ENCODE measurements at places on chromosomes 5 and 9.

DNA sequence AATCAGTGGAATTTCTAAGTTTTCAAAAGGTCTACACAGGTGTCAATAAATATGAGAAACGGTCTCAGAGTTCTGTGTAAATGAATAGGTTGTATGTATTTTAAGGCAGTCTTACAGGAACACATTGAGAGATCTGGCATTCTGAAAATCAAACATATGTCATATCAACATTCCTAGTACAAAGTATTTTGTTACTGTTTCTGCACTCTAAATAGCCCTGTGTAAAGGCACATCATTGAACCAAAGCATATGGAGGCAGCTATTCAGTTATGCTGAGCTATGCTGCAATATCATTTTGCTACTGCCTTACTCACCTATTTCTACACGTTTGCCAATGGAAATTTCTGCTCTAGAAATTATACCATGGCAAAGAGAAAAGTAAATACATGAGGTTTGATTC is 379.1 kb downstream of the KIAA0825 start:
- DNase-seq = no peak

- no peak for DNase-seq
Measured at GRCh38 chr5:11560915-11561697, 343.1 kb downstream of the CTNND2 start.

DNA sequence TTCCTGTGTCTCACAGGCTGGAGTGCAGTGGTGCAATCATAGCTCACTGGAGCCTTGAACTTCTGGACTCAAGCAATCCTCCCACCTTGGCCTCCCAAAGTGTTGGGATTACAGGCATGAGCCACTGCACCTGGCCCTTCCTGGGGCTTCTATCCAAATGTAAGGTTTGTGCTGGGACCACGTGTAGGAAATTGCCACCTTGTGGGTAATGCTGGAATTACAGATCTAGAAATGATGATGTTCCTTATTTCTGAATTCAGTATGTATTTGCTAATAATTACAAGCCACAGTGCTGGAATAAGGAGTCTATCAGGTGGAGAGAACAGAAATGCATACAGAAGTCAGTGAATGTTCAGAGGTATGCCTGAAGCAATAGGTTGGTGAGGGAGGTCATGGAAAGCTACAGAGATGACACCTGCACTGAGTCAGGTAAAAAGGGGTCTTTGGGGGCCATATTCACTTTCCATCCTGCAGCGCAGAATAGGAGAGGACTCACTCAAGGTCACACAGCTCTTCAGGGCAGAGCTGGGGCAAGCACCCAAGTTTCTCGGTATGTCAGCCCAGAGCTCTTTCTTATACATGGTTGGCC is 8.8 kb upstream of the IGFBPL1 start:
- DNase-seq = no peak

GRCh38 chr9:97487107-97487506 is 14.4 kb upstream of the TMOD1 start:
- no peak for DNase-seq

DNA sequence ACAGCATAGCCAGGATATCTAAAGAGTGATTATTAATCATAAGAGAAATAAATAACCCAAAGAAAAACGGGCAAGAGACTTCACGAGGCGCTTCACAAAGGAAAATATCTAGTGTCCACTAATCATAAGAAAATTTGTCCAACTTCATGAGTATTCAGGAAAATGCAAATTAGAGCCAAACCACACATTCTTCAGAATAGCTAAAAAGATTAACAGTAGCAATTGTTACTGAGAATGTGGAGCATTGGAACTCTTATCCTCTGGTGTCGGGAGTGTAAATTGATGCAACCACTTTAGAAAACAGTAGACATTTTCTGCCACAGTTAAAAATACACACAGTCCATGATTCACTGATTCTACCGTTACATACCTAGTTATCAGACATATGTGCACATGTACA is 145.7 kb downstream of the CWC27 start:
- DNase-seq = no peak

DNA sequence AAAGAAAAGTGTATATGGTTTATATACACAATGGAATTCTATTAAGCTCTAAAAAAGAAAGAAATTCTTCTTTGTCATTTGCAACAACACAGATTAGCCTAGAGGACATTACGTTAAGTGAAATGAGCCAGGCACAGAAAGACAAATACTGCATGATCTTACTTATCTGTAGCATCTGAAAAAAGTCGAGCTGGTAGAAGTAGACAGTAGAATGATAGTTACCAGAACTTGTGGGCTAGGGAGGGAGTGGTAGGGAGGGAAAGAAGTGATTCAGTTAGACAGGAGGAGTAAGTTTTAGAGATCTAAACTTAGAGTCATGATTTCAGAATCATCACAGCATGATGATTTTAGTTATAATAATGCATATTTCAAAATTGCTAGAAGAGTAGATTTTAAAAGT is 184.6 kb downstream of the TLE4 start:
- DNase-seq = no peak

DNA sequence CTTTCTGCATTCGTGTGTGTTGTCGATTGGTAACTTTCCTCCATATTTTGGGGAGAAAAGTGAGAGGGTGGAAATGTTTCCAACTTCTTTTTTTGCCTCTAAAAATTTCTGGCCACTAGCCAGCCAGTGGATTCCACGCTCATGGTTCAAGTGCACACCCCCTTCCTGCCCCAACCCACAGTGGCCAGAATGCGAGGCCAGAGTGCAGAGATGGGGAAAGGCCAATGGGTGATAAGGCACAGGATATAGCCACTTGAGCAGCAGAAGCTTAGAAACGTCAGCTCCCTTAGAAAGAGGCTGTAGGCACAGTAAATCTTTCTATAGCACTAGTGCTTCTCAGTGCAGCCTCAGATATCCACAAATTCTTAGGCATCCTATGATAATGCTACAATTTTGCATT is 75.8 kb upstream of the ADRB2 start:
- DNase-seq = no peak

DNA sequence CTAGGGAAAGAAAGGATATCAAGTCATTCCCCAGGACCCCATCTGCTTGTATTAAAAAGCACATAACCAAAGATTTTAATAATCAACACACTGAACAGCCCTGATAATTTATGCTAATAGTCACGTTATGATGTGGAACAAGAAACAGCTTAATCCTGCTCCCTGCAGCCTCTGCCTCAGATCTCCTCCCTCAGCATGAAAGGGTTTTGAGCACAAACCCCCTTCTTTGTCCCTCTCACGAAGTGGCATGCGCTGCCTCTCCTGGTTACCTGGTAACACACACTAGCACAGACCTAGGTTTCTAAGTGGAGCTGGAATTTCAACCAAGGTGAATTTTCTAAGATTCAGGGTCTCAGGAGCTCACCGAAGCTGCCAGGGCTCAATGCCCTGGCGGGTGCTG is 5.1 kb downstream of the IGFBPL1 start:
- no peak for DNase-seq

DNA sequence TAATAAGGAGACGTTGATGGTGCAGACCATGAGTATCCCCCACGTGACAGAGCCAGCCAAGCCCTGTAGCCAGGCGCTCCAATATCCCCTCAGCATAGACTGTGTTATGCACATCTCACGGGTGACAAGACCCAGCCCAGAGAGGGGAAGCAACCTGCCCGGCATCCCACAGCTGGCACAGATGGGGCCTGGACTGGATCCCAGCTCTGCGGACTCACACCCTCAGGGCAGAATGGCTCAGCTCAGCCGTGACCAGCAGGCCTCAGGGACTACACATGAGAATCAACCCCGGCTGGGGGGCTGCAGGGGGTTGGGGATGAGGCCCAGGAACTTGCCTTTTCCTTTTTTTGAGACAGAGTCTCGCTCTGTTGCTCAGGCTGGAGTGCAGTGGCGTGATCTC is 11.7 kb downstream of the FIBCD1 start:
- DNase-seq = no peak

DNA sequence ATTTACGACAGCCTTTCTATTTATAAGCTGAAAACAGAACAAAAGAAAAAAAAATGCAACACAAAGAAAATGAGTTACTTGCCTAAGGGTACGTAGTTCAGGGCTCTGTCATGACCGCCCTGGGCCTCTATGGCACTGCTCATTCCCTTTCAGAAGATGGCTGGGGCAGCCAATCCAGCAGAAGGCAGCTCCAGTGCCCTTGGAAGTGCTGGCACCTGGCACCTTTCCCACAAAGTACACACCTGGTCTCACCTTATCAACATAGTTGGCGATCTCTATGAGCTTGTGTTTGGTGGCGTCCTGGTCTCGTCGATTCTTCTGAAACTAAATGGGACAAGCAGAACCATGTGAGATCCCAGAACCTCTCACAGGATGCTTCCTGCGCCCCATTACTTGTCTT is 53.2 kb downstream of the NIPAL4 start:
- no peak for DNase-seq

DNA sequence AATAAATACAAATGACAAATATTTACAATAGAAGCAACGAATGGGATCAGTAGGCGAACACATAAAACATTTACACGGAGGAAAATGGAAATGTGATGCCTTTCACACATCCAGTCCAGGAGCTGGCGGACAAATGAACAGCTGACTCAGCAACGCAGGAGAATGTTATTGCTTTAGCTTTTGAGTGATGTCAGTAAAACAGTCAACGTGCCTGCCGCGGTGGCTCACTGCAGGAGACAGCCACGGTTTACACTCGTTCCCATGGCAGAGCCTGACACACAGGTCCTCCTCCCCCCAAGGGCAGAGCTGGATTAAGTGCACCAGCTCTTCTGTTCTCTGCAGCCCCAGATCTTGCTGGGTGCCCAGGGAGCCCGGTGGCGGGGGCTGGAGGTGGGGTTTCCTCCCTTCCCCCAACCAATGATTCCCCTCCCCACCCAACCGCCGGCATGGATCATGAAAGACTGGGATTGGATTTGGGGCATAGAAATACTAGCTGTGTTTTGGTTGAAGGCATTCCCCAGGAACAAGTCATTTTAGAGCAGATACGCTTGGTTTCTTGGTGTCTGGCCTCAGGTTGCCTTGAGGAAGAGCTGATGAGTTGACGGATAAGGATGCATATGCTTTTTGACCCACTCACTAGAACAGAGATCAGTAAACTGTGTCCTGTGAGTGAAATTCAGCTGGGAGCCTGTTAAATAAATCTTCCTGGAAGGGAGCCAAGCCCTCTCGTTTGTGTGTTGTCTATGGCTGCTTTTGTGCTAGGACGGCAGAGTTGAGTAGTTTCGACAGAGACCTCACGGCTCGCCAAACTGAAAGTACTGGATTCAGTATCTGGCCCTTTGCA is 12.5 kb downstream of the STC2 start:
- no peak for DNase-seq

DNA sequence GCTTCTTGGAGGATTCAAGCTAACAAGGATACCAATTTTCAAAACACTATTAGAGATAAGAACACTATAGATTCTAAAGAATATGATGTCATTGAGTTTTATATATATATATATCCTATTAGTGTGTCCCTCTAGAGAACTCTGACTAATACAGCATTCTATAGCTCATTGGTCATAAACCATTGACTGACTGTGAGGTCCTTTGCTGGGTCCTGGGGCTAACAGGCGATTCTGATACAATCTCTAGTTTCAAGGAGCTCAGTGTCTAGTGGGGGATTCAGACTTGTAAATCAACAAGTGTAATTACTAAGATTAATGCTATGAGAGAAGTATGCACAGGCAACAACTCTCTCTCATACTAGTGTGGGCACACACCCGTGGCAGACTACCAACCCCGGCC is 234.5 kb downstream of the DENND1A start:
- DNase-seq = no peak

DNA sequence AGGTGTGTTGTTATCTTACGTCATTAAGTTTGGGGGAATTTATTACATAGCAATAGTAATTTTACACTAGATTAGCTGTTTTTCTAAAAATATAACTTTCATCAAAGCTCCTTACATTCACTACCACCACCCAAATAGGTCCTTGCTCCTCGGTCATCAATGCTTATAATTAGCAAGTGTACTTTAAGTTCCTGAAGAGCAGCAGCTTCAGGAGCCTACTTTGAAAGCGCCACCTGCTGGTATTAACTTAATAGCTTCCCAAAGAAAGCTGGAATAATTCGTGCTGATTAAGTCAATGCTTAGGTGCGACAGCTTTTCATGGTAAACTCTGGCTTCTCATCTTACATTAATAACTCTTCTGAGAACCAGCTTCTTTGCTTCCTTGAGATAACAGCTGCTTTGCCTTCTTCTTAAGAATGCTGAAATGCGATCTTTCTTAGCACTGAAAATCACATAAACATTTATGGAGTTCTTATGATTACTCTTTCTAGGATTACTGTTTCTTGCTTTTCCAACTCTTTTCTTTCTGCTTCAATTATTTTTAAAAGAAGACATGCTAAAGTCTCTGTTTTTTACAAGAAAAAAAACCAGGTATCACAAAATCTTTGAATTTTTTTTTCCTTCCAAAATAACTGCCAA is 10.0 kb upstream of the C5 start:
- DNase-seq = no peak

- DNase-seq = no peak
Measured at GRCh38 chr5:35436400-35437057, 181.1 kb upstream of the SPEF2 start.

GRCh38 chr5:17436761-17437221 is 61.2 kb upstream of the TAF11L2 start:
- no peak for DNase-seq

GRCh38 chr5:34037726-34038125 is 5.3 kb downstream of the C1QTNF3 start:
- no peak for DNase-seq

GRCh38 chr9:72290311-72290710 is 74.7 kb downstream of the ZFAND5 start:
- DNase-seq = no peak

DNA sequence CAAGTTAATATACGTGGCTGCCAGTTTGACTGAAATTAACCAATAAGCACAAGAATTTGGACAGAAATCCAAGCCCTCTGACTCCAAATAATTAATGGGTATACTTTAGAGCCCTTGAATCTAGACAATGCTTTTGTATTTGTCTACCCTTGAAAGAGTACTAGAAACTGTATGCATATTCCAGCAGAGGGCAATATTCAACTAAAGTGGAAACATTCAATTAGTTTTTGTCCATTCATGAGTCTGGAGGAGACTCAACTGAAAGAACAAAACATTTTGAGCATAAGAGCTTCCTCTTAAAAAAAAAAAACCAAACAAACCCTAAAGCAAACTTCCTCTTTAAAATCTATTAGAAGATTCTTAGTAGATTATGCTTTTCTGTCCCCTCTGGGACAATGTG is 157.8 kb downstream of the ARHGEF28 start:
- no peak for DNase-seq

DNA sequence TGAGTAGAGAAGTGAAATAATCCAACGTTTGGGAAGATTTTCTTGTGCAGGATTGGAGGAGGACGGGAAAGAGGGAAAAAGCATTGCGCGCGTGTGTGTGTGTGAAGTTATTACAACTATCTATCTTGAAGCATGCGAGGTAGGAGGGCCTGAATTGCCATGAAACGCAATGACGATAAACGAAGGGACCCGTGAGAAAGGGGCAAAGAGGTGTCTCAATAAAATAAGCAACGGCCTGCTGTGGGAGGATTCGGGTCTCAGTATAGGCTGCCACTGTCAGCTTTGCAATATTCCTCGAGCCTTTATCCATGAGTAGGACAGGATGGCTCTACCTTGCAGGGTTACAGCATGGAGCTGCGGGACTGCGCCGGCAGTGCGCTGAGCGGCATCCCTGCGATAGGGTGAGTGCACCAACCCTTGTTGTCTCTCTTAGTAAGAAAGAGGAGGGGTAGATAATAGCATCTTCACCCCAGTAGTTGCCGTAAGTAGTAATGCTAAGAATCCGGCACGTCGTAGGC is 631 bp upstream of the RCL1 start:
- no peak for DNase-seq

GRCh38 chr5:42496397-42497156 is 73.3 kb downstream of the GHR start:
- DNase-seq = no peak

GRCh38 chr5:60207040-60207439 is 313.5 kb upstream of the PDE4D start:
- DNase-seq = no peak

GRCh38 chr9:10438955-10439354 is 173.8 kb downstream of the PTPRD start:
- no peak for DNase-seq
